ENCODE measurements at places on chromosomes 2 and 18.

DNA sequence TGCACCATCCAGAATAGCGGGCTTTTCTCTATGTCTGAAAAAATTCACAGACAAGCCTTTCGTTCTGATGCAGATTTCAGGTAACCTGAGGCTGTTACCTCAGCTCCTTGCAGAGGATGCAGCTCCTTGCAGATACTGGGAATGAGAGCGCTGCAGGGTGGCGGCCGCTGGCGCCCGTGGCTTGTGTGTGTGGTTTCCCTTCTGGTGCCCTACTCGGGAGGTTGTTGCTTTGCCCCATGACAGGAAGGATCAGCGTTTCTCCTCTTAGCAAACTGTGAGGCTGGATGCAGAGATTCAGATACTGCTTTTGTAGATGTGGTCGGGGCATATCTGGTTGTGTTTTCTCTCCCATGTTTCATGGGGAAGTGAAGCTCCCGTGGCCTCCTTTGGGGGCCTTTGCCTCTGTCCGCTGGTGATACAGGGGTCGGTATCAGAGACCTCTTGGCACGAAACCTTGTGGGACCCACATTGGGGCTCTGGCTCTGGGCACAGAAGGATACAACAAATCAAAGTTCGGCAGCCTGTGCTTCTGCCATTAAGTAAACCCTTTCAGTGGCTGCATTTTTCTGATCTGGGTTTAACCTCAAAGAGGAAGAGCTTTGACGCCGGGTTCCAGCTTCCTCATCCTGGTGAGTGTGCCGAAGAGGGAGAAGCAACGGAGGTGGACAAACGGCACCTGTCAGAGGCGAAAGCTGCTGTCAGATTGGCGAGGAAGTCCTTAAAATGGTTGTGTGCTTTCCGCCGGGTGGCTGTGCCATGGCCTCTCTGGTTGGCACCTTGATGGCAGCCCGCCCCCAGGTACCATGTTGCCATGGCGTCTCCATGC, 127.8 kb downstream of the MBP start:
- no peak for DNase-seq

DNA sequence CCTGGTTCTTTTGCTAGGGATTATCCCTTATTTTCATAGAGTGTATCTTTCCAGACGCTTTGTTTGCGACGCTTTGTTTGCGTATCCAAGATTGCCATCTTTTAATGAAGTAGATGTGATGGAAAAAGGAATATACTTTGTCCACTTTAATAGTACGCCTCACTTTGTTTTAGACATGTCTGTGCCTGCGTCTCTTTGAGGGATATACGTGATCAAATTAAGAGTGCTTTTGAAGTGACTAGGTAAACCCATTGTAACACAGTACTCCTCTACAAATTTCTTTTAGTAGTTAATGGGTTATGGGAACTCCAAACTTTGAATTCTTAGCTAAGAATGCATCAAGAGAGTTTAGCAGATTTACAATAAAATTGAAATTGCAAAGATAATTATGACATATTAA, 27.9 kb downstream of the ACSL3 start:
- no peak for DNase-seq

GRCh38 chr2:60554074-60554645, 706 bp upstream of the BCL11A start:
- no peak for DNase-seq

DNA sequence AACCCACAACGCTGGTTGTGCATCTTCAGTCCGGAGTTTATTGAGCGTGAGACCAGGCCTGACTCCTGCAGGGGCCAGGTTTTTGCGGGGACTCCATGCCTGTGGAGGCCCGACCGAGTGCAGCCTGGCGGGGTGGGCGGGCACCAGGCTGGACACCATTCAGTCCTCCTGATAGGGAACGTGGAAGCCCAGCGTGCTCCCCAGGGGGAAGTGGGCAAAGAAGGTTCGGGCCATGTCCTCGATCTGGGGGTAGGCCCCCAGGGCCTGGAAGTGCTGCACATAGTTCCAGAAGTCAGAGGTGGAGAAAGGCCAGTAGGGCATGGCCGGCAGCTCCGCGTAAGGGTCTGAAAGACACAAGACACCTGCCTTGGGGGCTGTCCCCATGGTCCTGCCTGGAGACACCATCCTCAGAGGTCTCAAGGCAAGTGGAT, 1.4 kb downstream of the OTOS start:
- no peak for DNase-seq

GRCh38 chr2:158103411-158104012, 1.8 kb downstream of the UPP2 start:
- DNase-seq, result peak; percentile 24
